Esophagus muscularis mucosa (tissue), 4 donors: ENCODE measurements at places on chromosomes 2 and 18. TPM values are rescaled to one million over a fixed set of nuclear protein-coding genes. Genes with fewer than 3 reads are reported as not detected.

The DQX1 gene
- total RNA-seq: not detected

The LCT gene
- total RNA-seq: not detected

The PDE11A gene
- total RNA-seq: 0.58 TPM

The ANKRD30B gene
- total RNA-seq: not detected

GRCh38 chr2:74379851-74380789 lies at the start of gene DCTN1:
Gene DCTN1 (minus strand): TSS chr2:74380311. CDS start chr2:74380037, 274 bp downstream.
- no peak for DNase-seq

- no peak for DNase-seq
Observed at GRCh38 chr2:53445383-53446070, 322.1 kb upstream of the CHAC2 start.

- no peak for DNase-seq
Observed at GRCh38 chr2:151922845-151923666, 94.8 kb upstream of the ARL5A start.

DNA sequence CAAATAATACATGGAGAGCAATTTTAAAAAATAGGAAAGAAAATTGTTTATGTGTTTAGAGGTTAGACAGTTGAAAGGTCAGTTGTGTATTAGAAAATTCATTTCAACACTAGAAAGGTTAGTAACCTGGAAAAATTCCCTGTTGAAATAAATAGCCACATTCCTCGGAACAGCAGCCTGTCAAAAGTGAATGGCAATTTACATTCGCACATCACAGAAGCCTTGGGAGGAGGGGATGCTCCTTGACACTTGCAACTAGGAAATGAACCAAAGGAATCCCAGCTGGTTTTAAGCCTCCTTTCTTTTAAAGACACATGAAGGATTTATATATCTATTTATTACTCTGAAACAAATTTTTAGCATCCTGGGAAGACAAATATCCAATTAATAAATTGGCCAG lies 653.5 kb upstream of the LRRTM4 start:
- no peak for DNase-seq

GRCh38 chr2:163737190-163737439 lies 1.3 kb upstream of the FIGN start:
- DNase-seq: no peak

DNA sequence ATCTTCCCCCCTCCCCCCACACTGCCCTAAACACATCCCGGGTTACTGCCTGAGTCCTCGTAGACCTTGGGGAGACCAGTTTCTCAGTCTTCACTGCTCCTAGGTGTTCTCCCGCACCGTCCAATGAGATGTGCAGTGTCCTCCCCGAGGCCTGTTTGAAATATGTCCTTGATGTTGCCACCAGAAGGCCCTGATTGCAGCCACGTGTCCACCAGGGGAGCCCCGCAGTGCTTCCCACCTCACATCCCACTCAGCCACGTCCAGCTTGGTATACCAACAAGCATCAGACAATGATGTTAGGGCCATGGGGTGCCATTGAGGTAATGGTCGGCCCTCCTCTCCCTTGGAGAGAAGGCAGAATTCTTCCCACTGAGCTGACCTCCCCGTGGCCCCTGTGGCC lies 38.7 kb downstream of the TCF7L1 start:
- no peak for DNase-seq

DNA sequence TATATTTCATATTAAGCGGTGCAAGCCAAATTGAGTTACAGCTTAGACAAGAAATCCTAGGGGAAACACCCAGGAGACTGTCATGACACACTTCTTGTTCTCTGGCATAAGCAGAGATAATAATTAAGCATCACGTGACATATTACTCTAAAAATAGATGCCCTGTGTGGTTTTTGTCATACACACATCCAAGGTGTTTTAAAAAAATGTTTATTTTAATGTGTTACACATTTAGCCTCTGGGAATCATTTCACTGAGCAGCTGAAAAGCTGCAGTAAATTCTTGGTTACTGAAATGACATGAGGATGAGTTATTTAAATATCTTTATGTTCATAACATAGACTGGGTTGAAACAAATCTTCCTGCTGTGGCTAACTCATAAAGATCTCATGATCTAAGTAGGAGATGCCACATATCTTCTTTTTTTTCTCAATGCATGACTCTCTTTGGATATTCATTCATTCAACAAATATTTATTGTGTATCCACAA lies 38.0 kb upstream of the ERMN start:
- no peak for DNase-seq

DNA sequence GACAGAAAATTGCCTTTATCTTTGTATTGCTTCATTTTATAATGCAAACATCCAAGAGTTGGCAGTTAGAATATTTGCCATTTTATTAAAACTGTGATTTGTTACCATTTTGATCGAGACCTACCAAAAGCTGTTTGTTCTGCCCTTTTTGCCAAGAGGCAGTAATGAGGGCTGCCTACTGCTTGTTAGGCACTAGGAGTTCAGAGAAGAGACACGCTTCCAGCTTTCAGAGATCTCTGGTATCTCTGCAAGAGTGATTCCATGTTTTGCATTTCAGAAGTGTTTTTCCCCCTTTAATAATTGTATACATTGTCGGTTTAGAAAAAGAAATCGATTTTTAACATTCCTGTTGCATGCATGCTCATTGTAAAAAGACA lies 628 bp downstream of the MRPL30 start:
- DNase-seq: no peak

GRCh38 chr2:112985090-112985489 lies 7.3 kb downstream of the IL36G start:
- no peak for DNase-seq
